ENCODE measurements at places on chromosomes 3 and 15. TPM values are rescaled to one million over a fixed set of nuclear protein-coding genes. Genes with fewer than 3 reads are reported as not detected.

- DNase-seq = no peak
Observed at GRCh38 chr3:128188326-128188725, 35.0 kb downstream of the EEFSEC start.

DNA sequence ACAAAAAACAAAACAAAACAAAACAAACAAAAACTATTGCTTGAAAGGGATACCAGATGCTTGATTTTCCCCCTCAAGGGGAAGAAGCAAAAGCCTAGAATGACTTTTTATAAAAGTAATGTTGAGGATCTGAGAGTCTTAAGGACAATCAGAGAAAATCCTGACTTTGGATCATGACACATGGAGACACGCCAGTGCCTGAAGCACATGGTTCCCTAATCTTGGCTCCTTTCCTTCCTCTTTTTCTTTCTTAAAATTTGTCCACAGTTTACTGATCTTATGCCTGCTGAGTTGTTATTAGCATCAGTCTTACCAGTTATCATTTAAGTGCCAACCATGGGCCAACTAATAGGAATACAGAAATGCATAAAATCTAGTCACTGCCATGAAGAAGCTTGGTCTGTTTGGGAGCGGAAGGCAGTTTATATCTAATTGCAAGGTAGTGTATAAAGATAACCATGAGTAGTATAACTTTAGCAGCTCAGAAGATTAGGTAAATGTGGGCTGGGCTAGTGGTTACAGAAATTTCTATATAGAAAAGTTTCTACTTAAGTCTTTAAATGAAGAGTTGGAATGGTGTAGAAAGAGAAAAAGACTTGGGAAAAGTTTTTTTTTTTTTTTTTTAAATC lies 6.9 kb downstream of the GLCE start:
- no peak for DNase-seq

SELENOT gene
- 76.5 TPM for total RNA-seq

- no peak for DNase-seq
Observed at GRCh38 chr3:39524107-39524506, 56.6 kb downstream of the MOBP start.

- DNase-seq = no peak
Observed at GRCh38 chr3:97996988-97997387, 24.8 kb upstream of the RIOX2 start.

GRCh38 chr3:127849368-127849767 lies 27.1 kb upstream of the MGLL start:
- DNase-seq = no peak

- no peak for DNase-seq
Observed at GRCh38 chr15:93372208-93372864, 283.3 kb upstream of the RGMA start.

DNA sequence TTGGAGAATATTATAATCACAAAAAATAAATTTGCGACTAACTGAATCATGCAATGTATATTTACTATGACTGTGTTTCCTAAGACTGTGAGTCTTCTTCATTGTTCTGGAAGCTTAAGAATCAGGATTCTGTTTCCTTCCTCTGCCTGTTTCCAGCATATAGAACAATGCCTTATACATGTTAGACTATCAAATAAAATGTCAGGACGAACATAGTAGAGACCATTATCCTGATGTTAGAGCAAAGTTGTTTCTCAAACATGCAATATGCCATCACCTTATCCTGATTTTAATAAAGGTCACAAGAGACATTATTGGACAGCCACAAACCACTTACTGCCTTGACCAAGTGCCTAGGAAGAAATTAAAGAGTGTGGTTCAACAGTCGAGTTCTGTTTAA lies 457.4 kb upstream of the AGTR1 start:
- DNase-seq = no peak

- DNase-seq = no peak
Observed at GRCh38 chr3:165884518-165884917, 47.3 kb upstream of the BCHE start.

DNA sequence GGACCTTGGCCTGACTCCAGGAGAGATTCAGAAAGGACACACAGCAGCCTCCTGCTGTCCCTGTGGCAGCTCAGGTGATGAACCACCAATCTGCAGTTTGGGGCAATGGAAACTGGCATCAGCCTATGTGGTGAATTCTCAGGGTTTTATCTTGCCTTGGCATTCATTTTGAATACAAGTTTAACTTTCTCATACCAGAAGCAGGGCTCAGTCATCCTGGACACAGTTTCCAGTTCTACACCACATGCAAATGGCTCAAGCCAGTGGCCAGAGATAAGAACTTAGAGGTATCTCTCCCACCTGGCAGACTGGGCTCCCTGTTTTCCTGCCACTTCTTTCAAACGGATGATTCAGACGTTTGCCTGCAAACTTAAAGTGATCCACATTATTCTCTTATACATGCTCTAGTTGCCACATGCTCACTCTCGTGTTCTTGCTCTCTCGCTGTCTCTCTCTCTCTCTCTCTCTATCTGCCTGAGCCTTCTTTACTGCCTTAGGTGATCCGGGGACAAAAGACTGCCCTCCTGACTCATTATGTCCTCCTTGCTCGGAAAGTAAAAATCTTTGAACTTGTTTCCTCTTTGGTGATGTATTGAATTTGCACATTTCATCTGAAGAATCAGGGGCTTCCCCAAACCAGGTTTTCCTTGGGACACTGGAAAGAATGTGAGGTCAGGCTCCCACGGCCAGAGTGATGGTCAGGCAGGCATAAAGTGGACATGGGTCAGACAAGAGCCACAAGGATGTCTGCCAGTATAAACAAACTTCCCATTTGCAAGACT lies 99.6 kb upstream of the STT3B start:
- no peak for DNase-seq

- DNase-seq = no peak
Observed at GRCh38 chr15:29034151-29034550, 148.4 kb downstream of the APBA2 start.

DNA sequence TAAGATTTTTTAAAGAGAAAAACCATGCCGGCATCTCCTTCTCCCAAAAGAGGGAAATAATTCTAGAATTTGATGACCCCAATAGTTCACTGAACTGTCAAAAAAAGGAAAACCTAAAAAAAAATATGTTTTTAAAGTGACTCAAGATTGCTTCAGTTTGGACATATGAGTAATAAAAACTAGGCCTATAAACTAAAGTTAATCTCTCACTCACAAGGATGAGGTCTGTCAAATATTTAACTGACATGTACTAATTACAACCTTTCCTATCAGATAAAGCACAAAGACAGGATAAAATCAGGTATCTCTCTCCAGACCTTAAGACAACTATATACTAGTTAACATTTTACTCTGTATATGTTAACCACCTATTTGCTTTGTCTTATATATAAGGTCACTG lies 231.9 kb downstream of the NSUN3 start:
- no peak for DNase-seq

DNA sequence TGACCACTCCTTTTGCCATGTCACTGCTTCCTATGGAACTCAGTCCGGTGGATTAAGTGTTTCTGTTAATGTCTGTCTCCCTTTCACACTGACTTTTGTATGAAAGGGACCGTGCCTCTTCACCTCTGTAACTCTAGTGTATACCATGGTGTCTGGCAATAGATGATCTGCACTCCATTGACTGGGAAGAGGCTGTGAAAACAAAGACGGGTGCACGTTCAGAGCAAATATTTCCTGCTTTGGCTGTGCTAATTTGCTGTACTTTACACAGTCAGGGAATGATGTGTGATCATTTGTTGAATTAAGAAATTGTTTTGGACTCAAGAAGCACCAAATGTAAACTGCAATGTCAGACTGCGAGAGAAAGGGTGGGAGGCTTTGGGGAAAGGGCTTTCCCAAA lies 315.2 kb downstream of the RORA start:
- DNase-seq = no peak

IMPG2 gene
- 2.3 TPM for total RNA-seq

GLCE gene
- 44.4 TPM for total RNA-seq

NRG4 gene
- total RNA-seq = 6.1 TPM

LSAMP gene
- total RNA-seq = 24.0 TPM

DNA sequence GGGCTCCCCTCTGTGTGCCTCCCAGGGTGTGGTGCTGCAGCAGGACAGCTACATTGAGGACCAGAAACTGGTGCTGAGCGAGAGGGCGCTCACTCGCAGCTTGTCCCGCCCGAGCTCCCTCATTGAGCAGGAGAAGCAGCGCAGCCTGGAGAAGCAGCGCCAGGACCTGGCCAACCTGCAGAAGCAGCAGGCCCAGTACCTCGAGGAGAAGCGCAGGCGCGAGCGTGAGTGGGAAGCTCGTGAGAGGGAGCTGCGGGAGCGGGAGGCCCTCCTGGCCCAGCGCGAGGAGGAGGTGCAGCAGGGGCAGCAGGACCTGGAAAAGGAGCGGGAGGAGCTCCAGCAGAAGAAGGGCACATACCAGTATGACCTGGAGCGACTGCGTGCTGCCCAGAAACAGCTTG lies 53.7 kb downstream of the KLHL25 start:
- DNase-seq = no peak

DNA sequence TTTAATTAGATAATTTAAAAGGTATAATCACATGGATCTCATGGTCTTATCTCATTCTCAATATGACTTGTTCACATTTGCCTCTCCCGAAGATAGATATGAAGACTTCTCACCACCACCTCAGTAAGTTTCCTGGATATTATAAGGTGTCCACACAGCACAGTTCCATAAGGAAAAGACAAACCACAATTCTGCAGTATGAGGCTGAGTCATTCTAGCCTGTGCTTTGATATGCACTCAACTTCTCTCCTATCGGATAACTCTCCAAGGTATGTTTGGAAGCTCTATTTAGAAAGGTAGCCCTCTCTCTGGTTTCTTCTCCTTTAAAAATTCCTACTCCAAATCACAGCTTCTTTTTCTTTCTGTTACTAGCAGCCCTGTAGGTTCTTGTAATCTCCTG lies 612.8 kb downstream of the ZPLD1 start:
- DNase-seq = no peak

- DNase-seq = no peak
Observed at GRCh38 chr15:61155741-61156700, 73.1 kb downstream of the RORA start.

GP5 gene
- total RNA-seq = 0.90 TPM

GRCh38 chr3:176514297-176514696 lies 683.0 kb downstream of the TBL1XR1 start:
- DNase-seq = no peak

CXCR6 gene
- total RNA-seq = 0.63 TPM

SLC9C1 gene
- total RNA-seq = 1.9 TPM

Measured in urinary bladder (tissue), 4 donors.